ENCODE measurements at places on chromosomes 13 and 19. TPM values are rescaled to one million over a fixed set of nuclear protein-coding genes. Genes with fewer than 3 reads are reported as not detected.

DNA sequence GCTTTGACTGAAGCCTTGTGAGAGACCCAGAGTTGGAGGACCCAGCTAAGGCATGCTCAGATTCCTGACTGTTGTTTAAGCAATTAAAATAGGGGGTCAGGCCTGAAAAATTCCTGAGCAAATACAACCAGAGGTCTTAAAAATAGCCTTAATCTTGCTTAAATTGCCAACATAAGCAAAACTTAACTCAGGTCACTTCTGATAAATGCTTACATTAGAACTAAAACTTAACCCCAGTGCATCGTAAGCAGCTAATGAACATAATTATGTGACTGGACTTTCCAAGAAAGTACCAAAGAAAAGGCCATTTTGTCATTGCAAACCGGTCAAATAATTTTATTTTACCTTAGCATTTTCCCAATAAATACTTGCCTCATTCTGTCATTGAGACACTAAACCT, 294.5 kb downstream of the ENOX1 start:
- DNase-seq: peak; percentile 14

DNA sequence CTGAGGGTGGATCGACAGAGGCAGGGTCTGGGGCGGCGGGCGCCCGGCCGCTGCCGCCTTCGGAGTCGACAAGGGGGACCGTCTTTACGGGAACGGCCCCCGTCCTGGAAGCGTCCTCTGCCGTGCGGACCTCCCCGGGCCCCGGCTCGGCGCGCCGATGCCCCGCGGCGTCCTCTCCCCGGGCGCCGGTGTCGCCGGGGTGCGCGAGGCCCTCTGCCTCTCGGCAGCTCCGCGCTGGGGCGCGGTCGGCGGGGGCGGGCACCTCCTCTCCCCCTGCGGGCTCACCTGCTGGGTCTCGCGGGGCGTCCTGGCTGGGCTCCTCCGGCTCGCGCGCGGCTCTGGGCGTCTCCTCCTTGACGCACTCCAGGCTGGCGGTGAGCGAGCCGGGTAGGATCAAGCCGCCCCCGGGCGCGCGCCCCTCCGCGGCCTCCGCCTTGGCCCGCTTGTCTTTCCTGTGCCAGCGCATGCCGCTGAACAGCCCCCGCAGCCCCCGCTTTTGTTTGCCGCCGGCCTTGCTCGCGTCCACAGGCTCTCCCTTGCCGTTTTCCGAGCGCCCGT, 1.5 kb downstream of the AMER2 start:
- no peak for DNase-seq

DNA sequence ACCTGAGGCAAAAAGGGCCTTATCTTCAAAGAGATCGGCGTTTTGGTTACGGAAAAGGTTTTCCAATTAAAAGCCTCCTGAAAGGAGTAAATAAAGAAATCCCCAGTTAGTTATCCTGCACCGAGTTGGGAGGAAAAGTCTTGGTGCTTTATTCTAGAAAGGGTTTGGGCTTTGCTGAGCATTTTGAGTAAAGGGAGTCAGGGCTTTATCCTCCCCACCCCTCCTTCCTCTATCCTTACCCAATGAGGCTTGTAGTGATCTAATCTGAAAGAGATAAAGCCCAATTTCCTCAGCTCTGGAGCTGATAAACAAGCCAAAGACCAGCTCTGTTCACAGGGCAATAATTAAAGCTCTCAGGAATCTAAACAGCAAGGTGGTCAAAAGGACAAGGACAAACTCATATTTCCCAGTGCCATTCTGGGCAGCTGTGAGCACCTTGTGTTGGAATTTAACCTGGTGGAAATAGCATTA, 188.9 kb upstream of the TSC22D1 start:
- no peak for DNase-seq

DNA sequence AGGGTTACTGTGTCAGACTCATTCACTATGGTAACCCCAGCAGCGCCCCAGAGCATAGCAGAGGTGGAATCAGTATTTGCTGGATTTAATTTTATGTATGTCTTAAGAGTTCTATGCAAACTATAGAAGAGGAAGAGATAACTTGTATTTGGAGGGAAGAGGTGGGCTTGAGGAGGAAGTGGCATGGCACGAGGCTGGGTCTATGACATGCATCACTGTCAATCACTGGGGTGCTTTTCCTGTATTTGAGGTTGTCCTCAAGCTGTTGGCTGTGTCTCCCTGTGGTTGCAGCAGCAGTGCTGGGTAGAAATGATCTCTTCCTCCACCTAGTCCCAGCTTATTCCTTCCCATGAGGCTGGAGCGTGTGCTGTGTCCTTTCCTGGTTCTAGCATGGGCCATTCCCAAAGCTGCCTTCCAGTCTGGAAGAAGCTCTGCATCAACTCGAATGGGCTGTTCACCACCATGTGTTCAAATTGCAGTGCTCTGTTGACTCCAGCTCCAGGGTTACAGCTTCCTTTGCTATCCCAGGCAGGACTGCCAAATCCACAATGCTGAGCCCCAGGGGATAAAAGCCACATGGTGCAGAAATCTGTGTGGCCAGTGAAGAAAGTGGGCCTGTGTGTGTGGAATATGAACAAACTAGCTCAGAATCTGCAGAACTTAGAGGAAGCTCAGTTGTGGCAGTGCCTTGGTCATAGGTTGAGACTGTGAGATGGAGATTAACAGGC, 73.1 kb upstream of the MTIF3 start:
- no peak for DNase-seq

DNA sequence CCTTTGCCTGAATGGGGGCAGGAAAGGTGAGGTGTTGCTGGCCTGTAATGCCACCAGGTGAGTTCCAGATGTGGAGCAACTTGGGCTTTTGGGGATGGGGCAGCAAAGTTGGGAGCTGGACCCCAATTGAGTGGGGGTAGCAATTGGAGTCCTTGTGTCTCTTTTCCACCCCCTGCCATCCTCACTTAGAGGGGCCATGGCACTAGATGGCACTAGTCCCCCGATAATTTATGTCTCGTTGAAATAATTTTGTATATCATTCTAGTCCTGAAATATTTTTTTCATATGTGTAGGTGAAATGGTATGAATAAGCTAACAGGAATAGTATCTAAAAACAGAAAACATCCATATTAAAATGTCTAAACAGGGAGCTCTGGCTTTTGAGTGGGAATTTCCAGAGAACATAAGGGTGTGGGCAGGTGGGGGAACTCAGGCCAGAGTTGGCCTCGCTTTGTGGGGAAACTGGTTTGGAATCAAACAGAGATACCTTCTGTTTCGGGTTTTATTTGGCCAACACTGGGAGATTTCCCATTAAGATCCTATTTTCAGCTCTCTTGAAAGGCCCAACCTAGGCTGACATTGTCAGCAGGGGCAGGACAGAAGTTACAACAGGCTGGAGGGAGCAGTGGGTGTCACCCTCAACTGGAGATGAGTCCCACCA, 3.4 kb downstream of the ZNF576 start:
- no peak for DNase-seq

DNA sequence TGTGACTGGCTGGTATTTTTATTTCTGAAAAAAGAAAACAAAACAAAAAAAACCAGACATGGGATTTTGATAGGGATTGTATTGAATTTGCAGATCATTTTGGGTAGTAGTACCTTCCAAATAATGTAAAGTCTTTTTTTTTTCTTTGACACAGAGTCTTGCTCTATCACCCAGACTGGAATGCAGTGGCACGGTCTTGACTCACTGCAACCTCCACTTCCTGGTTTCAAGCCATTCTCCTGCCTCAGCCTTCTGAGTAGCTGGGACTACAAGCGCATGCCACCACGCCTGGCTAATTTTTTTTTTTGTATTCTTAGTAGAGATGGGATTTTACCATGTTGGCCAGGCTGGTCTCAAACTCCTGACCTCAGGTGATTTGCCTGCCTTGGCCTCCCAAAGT, 4.2 kb downstream of the ZNF101 start:
- DNase-seq: no peak

DNA sequence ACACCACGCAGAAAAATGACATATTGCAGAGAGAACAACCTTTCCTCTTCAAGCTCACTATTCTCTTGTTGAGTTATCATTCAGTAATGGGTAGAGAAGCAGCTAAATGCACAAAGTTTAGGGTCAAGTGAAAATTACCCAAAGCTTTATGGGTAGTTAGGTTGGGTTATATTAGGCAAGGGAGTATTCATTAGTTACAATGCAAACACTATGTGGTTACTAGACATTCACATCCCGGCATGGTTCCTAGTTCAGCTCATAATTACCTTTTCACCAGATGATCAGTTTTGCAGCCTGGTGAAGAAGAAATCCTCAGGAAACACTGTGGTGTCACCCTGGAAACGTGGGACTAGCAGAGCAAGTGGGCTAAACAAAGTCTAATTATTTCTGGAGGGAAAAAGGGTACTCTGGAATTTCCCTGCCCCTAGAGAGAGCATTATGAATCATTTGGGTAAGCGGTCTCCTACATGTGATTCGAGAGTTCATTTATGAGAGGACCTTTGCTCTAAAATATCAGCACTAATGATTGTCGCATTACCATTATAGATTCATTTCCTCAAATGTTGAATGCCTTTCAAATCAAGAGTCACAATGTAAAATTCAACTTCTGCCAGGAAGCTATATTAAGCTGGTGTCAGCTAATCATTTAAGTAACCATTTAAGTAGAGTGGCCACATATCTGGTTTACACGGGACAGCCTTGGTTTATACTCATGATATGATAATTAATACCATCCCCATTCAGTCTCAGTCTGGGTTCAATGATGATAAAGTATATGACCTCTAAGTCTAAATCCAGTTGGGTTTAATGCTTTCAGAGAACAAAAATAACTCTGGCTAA, 1208.0 kb downstream of the DIAPH3 start:
- DNase-seq: no peak

DNA sequence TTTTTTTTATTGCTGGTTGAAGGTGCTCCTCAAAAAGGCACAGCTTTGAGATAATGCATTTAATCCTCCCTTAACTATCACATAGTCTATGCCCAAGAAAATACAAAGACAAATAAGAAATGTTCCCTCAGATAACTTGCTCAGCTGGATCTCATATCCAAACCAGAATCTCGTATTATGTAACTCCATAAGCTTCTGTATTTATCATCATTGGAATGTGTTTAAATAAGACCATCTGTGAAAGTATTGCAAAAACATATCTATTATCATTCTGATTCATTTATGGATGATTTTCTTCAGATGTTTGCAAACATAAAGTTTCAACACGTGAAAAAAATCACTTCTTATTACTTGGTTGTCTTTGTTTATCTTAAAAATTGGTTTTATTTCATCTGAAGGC, 190.9 kb downstream of the IRS2 start:
- no peak for DNase-seq

DNA sequence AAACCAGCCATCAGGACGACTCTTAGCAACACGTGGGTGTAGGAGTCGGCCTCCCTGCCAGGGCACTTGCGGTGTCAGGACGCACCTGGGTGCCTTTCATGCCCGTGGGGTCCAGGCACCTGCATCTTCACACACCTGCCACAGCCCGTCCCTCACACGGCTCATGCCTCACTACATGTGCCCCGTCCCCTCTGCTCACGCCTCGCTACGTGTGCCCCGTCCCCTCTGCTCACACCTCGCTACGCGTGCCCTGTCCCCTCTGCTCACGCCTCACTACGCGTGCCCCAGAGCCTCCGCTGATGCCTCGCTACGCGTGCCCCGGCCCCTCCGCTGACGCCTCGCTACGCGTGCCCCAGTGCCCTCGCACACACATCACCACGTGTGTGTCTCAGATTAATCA, 58.0 kb upstream of the F7 start:
- no peak for DNase-seq

DNA sequence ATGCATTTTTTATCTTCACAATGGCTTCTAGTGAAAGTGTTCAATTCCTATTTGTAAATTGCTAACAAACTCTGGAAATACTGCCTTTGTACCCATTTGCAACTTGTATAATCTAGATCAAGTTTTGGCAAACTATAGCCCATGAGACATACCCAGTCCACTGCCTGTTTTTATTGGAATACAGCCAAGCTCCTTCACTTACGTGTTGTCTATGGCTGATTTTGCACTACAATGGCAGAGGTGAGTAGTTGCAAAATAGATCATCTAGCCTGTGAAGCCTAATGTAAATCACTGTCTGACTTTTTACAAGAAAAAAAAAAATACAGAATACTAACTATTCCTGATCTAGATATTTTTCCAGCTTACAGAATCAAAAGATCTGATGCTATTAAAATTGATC, 37.1 kb downstream of the DZIP1 start:
- DNase-seq: no peak

GRCh38 chr19:543910-544608, at the start of gene GZMM:
GZMM (plus strand) TSS chr19:544053; CDS start chr19:544072, 19 bp downstream.
- DNase-seq: no peak

- no peak for DNase-seq
Measured at GRCh38 chr19:3178973-3179738, 587 bp downstream of the S1PR4 start.

- no peak for DNase-seq
Measured at GRCh38 chr19:14139944-14140343, 3.6 kb upstream of the ASF1B start.

DNA sequence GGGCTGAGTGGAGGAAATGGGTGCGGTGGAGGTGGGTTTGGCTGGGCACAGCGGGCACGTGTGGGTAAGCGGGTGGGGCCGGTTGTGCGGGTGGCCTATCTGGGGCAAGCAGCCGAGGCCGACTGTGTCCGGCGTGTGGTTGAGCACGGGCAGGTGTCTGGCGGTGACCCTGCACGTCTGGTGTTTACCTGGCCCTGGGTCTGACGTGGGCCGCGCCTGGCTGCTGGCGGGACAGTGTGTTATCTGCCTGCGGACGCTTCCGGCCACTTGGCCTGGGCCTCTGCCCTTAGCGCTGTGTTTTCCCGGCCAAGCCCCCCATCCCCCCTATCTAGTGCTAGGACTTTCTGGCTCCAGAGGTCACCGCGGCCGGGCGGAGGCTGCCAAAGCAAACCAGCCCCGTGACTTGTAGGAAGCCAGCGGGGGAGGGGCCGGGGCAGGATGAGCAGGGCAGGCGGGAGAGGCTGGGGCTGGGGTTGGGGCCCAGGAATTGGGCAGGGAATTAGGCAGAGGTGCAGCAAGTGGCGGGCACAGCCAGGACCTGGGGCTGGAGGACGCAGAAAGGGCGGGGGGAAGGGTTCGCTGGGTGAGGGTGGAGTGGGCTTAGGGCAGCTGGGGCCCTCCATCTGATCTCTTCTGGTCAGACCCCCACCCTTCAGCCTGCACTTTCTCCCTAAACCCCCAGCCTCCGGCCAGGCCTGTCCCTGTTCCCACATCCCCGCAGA, 534 bp upstream of the HPN start:
- DNase-seq: no peak

- no peak for DNase-seq
Measured at GRCh38 chr19:46945694-46946489, 73.7 kb upstream of the NPAS1 start.

GRCh38 chr13:64930636-64931035, 2299.5 kb downstream of the PCDH9 start:
- DNase-seq: no peak

The NCCRP1 gene
- polyA plus RNA-seq: 1.5 TPM

The DAND5 gene
- 0.15 TPM for polyA plus RNA-seq

The TGFBR3L gene
- 0.12 TPM for polyA plus RNA-seq

The DUXA gene
- polyA plus RNA-seq: not detected

The CLDN10 gene
- polyA plus RNA-seq: 114 TPM

The DNAJB1 gene
- 119 TPM for polyA plus RNA-seq

The B3GNT8 gene
- polyA plus RNA-seq: 3.7 TPM

The NALCN gene
- polyA plus RNA-seq: 1.1 TPM

The SLC6A16 gene
- 2.4 TPM for polyA plus RNA-seq
